ENCODE measurements at places on chromosomes 1 and 21. TPM values are rescaled to one million over a fixed set of nuclear protein-coding genes. Genes with fewer than 3 reads are reported as not detected.

Gene CNR2
- polyA plus RNA-seq = 0.09 TPM

Gene PRKAA2
- polyA plus RNA-seq = 12.7 TPM

Gene TRIM17
- 4.6 TPM for polyA plus RNA-seq

Gene FAM229A
- polyA plus RNA-seq = 9.5 TPM

Gene CLCA1
- not detected for polyA plus RNA-seq

Gene NIPAL3
- polyA plus RNA-seq = 22.7 TPM

Gene PCSK9
- polyA plus RNA-seq = 1.2 TPM

Gene VHLL
- not detected for polyA plus RNA-seq

Gene MYOCOS
- polyA plus RNA-seq = 0.42 TPM

Gene UMODL1
- polyA plus RNA-seq = not detected

Gene FBLIM1
- 58.9 TPM for polyA plus RNA-seq

Gene TMEM200B
- 16.0 TPM for polyA plus RNA-seq

Gene SLC2A5
- polyA plus RNA-seq = 0.81 TPM

Gene RNASEL
- 9.3 TPM for polyA plus RNA-seq

Gene OLFML3
- polyA plus RNA-seq = 130 TPM

Gene FAM131C
- polyA plus RNA-seq = 1.8 TPM

Gene PPP2R5A
- polyA plus RNA-seq = 30.6 TPM

Gene FTCD
- 51.7 TPM for polyA plus RNA-seq

Gene FAM177B
- 0.22 TPM for polyA plus RNA-seq

Gene CD1B
- not detected for polyA plus RNA-seq

Gene SELP
- 5.5 TPM for polyA plus RNA-seq

Gene PLD5
- 1.4 TPM for polyA plus RNA-seq

Gene PALMD
- 2.3 TPM for polyA plus RNA-seq

Gene AADACL3
- not detected for polyA plus RNA-seq

Gene DPYD
- polyA plus RNA-seq = 10.9 TPM

Gene DCLRE1B
- 10.8 TPM for polyA plus RNA-seq

Gene ORC1
- 6.0 TPM for polyA plus RNA-seq

Gene UBL4B
- not detected for polyA plus RNA-seq

Gene RBP7
- polyA plus RNA-seq = 38.9 TPM
